MG63 (cell line): ENCODE measurements at places on chromosomes 2 and 18.
A peak's percentile ranks its signal among the peaks of the same experiment; 100 is the strongest.

GRCh38 chr18:38801640-38802039 lies 1236.0 kb upstream of the CELF4 start:
- no peak for DNase-seq

GRCh38 chr2:206846981-206847834 lies 81.8 kb downstream of the FASTKD2 start:
- DNase-seq, result peak; percentile 8

DNA sequence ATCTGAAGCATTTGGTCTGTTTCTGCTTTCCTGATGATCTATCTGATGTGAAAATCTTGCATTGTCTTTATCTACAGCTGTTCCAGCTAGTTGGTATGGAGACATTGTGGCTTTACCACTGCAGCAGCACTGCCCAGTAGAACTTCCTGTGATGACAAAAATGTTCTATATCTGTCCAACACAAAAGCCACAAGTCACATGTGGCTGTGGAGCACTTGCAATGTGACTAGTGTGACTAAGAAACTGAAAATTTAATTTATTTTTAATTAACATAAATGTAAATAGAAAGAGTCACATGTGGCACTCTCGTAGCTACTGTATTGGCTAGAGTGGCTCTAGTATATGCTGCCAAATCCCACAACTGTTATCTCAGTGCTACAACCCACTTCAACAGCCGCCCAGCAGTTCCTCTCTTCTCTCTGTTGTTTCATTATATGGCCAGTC lies 425.7 kb downstream of the SETBP1 start:
- no peak for DNase-seq

GRCh38 chr18:31498574-31499524 lies 872 bp downstream of the DSG2 start:
- no peak for DNase-seq

- no peak for DNase-seq
Measured at GRCh38 chr2:64698177-64698643, 44.5 kb upstream of the SERTAD2 start.

DNA sequence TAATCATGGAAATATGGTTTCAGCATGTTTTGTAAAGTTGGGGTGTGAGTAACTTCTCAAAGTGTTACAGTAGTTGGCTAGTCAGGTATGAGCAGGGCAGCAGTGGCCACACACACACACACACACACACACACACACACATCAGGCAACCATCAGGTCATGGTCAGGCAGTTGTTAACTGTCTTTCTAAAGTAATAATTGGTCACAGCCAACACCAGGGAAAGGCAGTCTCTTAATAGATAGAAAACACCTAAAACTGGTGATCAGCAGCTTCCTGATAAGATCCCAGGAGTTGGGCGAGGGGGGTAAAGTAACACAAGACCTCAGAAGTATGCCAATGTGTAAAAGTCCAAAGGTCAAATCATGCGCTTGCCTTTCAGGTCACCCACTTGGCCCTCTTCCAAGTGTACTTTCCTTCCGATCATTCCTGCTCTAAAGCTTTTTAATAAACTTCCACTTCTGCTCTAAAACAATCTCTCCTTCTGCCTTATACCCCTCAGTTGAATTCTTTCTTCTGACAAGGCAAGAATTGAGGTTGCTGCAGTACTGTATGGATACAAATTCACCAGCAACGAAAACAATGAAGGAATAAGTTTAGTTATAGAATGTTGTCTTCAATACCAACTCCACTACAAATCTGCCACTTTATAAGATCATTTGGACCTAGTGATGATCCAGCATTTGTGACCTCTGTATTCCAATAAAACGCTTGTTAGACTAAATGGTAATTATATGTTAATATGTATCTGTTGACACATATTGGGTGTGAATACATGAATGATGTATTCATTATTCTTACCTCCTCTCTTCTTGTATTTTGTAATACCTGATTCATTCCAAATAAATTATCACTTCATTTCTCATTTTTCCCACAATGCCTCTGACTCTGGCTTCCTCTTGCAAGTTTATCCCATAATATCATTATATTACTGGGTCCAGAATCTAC lies 254.3 kb downstream of the METTL4 start:
- DNase-seq, result no peak

DNA sequence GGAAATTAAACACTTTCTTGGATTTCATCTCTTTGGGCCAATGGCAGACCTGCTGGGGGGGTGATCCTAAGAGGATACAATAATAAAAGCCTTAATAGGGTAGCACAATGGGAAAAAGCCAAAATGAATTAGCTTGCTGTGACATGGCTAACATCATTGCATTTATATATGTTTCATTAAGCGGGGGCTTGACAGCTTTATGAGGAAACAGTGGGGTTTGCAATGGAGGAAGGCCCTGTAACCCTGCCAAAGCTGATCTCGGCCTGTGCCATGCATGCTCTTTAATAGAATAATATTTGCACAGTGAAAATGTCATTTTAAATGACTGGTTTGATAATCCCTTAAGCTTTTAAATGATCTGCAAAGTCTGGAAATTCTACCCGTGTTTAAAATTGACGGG lies 291.5 kb downstream of the SLC4A3 start:
- DNase-seq, result no peak
